NCI-H510A (cell line): ENCODE measurements at places on chromosomes 1 and 21.

GRCh38 chr21:45043541-45044020 lies 30.8 kb upstream of the ADARB1 start:
- no peak for DNase-seq

GRCh38 chr1:204331275-204331674 lies 28.5 kb downstream of the PLEKHA6 start:
- DNase-seq, result no peak

- DNase-seq, result no peak
These were observed 155.6 kb upstream of the NBPF11 start for GRCh38 chr1:148307583-148308185.

GRCh38 chr1:145997016-145997717 lies 788 bp upstream of the TXNIP start:
- no peak for DNase-seq

DNA sequence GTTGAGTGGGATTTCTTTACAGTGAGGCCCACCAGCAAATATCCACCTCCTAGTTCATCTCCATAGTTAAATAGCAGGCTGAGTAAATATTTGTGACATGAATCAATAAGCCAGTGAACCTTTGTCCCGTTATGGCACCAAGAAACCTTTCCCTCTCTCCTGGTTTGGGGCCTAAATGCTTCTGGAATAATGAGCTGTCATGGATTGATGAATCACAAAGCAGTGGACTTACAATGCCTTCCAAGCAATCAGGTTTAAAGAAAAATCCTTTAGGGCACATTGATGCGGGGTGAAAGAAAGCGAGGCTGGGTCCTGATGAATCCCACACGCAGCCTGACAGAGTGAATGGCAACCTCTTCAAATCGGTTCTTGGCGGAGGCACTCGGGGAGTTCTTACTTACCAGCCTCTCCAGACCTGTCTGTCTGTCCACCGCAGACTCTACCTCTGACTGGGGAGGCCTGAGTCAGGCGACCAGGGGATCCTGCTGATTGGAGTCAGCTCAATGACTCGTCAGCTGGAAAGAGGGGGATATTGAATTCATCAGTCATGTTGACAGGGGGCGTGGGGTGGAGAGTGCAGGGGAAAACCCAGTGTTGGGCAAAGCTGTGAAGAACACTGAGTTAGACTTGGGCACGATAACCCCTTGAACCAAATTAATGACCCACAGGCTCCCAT lies 247.3 kb downstream of the PLPP3 start:
- DNase-seq, result no peak

DNA sequence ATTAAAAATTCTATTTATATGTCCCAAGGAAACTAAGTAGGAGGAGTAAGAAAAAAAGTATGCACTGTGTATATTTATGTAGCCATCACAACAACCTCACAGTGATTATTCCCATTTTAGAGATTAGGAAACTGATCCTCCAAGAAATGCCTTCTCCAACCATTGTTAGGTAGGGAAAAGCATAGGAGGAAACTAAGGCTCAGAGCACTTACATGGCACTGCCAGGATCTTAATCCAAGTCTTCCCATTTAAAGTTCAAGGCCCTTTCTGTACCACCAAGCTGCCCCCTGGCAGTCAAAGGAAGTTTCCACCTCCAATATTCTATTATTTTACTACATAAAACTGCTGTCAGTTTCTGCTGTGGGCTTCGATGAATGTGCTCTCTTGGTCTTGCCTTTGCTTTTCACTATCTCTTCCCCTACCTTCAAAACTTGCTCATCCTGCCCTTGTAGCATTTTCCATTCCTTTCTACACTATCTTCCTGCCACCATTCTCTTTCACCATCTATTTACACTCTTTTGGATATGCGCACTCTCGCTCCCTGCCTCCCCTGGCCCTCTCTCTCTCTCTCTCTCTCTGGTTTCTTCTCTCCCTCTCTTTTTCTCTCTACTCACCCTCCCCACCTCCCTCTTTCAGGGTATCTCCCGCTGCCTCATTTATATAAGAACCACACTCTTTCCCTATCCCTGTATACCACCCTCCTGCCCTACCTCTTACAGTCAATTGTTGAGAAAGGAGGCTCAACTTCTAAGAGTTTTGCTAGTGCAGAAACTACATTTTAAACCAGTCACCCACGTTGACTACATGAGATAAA lies 34.0 kb downstream of the PUM1 start:
- DNase-seq, result no peak

- DNase-seq, result no peak
These were observed 66.8 kb downstream of the SASS6 start for GRCh38 chr1:100065969-100066227.

DNA sequence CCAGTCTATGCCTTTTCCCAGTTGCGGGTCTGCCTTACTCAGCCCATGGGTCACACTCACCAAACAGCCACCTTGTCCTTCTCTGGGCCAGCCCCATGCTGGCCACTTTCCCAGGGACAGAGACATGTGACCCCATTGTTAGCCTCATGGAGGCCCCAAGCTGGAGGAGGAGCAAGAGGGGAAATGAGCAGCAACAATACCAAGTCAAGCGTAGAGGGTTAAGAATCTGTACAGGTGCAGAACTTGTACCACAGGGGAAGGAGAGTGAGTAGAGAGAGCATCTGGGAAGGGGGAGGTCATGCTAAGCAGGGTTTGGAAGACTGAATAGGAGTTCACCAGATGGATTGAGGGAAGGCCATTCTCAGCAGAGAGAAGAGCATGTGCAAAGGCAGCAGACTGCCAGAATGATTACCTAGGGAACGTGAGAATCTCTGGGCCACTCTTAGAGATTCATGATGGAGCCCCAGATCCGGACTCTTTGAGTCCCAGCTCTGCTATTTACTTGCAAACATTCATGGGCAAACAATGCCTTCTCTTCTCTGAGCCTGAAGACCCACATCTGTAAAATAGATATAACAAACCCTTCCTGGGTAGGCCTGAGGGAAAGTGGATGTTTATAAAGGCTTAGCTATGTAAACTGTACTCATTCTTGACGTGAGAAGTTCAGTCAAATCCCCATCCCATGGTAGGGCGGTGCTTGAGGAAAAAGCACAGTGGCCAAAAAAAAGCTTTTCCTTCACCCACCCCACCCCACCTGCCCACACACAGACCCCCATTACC lies 2.8 kb upstream of the SLC2A1 start:
- DNase-seq, result no peak
